Frontal cortex (tissue), 4 donors: ENCODE measurements at places on chromosomes 7 and 10.

DNA sequence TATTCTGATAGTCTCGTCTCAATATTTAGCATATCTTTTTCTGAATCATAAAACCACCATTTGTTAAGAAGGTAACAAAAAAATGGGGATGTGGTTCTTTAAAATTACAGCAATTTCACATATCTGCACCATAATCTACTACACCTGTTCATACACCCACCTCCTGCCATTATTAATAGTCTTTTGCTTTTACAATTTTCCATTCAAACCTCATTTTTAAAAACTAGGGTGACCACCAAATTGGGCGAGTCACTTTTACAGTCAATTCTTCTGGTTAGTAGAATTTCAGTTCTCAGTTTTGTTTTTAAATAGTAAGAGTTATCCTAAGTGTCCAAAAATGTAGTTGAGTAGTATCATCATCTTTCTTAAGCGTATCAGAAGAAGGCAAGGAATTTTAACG lies 48.4 kb upstream of the GSAP start:
- no peak for DNase-seq

- DNase-seq, result no peak
Observed at GRCh38 chr10:125742465-125742864, 23.0 kb downstream of the EDRF1 start.

DNA sequence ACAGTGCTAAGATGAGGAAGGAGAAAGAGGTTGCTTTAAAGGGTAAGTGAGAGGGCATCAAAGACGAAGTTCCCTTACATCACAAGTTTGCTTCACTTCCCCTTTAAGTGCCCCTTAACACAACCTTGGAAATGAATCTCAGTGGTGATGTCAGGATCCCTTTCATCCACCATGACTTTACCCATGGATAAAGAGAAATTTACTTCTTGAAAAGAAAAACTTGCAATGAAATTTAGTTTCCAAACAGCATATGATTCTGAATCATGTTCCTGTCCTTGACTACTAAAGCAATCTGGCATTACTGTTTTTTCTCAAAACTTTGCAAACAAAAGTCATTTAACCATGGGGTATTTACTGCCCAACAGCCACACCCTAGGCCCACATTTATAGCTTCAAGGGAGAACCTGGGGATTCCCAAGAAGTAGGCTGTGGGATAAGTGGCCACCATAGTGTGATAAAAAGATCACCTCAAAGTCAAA lies 135.9 kb downstream of the ITGB8 start:
- no peak for DNase-seq

DNA sequence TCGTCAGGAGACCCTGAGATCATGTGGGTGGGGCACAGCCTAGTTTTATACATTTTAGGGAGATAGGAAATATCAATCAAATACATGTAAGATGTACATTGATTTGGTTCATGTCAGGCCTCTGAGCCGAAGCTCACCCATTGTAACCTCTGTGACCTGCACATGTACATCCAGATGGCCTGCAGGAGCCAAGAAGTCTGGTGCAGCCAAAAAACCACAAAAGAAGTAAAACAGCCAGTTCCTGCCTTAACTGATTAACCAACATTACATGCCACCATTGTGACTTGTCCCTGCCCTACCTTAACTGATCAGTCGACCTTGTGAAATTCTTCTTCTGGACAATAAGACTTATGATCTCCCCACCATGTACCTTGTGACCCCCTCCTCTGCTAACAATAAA lies 16.0 kb upstream of the LRRC61 start:
- no peak for DNase-seq

DNA sequence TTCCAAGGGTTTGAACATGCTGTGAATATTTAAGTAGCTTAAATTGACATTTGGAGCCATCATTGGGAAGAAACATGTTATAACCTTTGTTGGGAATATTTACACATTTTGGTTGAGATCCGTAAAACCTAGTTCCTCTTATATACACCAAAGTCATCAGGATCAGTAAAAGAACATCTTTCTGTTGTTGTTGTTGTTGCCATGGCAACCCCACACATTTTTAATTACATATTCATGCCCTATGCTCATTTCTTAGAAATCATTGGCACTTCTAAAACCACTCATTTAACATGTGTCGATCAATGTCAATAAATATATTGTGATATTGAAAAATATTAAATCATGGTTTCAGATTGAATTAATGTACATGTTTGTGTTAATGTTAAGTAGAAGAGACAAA lies 122.6 kb downstream of the POU6F2 start:
- no peak for DNase-seq

GRCh38 chr10:104113376-104113956 lies 8.5 kb upstream of the SFR1 start:
- no peak for DNase-seq

- no peak for DNase-seq
Observed at GRCh38 chr7:143978585-143978984, 21.5 kb upstream of the OR6B1 start.

- DNase-seq, result no peak
Observed at GRCh38 chr10:44261710-44262455, 123.0 kb downstream of the CXCL12 start.

DNA sequence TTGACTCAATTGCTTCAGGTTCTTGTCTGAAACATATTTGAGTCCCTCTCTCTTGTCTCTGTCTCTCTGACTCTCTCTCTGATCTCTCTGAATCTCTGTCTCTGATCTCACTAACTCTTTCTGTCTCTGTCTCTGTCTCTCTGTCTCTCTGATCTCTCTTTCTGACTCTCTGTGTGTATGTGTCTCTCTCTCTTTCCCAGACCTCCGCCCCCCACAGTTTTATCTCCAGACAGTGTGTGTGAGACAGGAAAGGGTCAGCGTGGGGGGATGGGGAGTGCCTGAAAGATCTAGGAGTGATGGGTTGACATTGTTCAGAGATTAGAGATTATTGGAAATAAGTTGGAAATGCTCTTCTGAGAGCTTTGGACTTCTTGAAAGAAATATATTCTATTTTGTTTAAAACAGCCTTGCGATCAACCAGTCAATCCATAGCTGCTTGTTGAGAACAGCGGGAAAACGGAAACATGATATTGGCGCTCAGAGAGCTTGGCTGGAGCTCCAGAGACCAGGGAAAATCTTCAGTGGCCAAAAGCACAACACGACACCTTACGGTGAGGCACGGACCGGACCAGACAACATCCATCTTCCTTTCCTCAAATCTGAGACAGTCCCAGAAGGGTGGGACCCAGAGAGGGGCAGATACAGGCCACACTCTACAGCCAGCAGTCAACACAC lies 35.5 kb downstream of the CALML3 start:
- DNase-seq, result no peak

DNA sequence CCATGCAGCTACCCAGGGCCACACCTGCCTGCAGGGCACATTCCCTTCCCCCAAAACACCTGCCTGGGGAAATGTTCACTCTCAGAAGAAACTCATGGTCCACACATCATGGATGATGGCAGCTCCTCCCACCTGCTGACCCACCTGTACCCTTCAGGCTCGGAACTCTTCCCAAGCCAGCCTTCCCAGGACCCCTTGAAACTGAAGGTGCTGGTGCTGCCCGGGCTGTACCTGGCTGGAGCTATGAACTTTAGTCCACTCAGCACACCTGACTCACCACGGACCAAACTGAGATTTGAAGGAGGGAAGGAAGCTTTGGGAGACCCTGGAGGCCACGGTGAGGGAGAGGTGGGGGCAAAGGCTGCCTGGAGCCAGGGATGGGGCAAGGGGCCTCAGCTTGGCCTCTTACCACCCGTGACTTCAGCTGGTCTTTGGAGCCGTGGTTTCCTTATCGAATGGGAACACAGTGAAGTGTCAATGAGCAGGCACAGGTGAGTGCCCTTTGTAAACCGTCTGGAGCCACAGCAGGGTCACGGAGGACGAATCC lies 30.1 kb upstream of the INPP5A start:
- no peak for DNase-seq

- DNase-seq, result no peak
Observed at GRCh38 chr10:62681211-62681940, 123.1 kb upstream of the ADO start.

DNA sequence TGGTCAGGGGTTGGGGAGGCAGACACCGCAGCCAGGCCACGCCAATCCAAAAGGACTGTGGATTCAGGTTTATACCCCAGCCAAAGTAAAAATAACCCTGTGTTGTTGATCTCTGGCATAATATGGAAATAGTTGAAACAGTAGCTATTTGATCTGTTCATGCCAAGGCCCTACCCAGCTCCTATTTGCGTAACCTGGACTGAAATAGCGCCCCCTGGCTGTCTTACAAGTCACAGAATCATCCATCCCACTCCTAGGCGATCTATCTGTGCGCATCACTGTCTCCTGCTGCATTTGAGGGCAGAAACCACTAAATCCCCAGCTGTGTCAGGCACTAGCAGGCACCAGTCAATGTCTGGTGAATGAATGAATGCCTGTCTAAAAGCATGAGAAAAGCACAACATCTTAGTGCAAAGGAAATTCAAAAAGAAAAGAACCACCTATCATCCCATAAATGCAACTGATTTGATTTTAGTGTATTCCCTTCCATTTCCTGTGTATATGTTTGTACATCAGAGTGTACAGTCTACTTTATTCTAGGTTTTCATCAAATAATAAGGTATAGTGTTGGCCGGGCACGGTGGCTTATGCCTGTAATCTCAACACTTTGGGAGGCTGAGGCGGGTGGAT lies 160.0 kb downstream of the SLIT1 start:
- DNase-seq, result peak; percentile 56

DNA sequence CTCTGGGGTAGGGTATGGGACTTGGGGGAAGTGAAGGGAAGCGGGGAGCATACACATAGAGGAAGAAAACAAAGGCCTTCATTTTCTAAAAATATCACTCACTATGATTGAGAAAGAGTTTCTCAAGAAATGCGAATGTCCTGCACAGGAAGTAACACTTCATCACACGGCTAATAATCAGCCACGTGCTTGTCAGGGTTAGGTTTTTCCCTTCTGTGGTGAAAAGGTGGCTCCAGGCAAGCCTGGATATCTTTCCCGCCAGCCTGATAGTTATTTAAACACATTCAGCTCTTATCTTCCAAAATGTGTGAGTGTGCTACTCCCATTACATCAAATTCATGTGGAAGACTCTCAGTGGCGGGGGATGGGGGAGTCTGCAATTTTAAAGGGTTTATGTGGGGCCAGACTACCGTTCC lies 166.4 kb upstream of the ADO start:
- no peak for DNase-seq

GRCh38 chr10:98855403-98856189 lies 380.1 kb downstream of the HPSE2 start:
- DNase-seq, result no peak
